ENCODE measurements at places on chromosomes 7 and 10.
A peak's percentile ranks its signal among the peaks of the same experiment; 100 is the strongest.

DNA sequence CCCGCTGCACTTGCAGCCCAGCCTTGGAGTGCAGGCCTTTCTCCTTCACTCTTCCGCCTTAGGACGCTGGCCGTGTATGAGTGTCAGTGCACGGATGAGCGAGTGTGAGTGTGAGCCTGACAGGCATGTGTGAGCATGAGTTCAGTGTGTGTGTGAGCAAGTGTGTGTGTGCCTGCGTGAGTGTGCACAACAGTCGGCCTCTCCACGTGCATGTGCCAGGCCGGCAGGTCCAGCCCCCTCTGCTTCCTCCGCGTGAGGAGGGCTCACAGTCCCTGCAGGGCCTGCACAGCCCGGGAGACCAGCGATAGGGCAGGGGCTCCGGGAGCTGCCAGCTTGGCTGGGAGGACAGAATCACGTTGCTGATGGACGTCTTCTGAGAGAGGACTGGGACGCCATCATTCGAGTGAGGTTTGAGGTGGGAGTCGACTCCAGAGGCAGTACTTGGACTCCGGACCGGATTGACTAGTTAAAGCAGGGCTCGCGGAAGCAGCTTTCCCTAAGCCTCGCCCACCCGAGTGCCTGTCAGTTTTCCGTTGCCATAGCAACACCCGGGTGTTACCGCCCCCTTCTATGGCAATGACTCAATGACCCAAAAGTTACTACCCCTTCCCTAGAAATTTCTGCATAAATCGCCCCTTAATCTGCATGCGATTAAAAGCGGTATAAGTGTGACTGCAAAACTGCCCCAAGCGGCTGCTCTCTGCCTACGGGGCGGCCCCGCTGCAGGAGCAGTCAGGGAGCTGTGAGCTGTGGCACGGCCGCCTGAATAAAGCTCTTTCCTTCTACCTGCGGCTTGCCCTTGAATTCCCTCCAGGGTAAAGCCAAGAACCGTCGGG, 19.6 kb upstream of the CFAP46 start:
- peak; percentile 75 for DNase-seq

DNA sequence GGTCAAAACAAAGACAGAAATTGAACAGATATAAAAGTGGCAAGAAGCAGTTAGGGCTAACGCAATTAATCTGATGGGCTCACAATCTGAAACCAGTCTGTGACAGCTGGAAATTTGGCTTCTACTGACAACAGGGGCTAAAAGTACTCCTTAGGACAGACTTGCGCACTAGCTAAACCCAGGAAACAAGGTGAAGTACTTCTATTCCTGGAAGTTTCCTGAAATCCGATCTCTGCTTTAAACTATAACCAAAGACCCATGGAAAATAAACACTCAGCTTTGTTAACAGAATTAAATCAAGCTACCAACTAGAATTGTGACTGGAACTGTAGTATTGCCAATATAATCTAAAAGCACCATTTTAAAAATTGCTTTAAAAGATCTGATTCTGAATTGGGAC, 520.2 kb upstream of the ZWINT start:
- no peak for DNase-seq

DNA sequence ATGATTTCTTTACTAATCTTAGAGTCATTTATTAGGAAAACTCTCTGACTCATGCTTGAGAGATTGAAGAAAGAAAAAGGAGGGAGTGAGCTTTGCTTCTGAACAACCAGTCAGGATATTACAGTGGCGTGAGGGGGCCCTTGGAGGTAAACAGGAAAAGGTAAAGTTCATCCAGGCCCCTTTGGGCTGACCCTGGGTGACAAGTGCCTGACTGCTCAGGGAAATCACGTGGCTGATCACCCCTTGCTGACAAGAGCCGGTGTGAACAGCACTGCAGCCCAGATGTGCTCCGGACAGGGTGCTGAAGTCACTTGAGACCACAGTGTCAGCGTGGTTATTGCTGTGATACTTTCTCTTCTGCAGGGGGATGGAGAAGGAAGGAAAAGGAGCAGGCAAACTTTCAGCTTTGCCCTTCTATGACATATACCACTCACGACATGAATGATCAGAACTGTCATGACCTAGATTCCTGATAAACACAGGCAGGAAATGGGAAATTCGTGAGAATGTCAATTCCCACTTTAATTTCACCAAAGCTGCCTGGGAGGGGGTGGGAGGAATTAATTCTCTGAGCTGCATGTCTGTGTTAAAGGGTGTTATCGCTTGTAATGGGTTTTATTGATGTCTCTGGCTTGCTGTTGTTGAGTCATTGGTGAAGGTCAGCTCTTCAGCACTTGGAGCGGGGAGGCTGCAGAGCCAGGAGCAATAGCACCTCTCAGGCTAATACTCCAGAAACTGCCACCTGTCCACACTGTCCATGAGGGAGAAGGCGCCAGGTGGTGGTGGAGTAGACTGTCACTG, 139.8 kb upstream of the AOAH start:
- no peak for DNase-seq

DNA sequence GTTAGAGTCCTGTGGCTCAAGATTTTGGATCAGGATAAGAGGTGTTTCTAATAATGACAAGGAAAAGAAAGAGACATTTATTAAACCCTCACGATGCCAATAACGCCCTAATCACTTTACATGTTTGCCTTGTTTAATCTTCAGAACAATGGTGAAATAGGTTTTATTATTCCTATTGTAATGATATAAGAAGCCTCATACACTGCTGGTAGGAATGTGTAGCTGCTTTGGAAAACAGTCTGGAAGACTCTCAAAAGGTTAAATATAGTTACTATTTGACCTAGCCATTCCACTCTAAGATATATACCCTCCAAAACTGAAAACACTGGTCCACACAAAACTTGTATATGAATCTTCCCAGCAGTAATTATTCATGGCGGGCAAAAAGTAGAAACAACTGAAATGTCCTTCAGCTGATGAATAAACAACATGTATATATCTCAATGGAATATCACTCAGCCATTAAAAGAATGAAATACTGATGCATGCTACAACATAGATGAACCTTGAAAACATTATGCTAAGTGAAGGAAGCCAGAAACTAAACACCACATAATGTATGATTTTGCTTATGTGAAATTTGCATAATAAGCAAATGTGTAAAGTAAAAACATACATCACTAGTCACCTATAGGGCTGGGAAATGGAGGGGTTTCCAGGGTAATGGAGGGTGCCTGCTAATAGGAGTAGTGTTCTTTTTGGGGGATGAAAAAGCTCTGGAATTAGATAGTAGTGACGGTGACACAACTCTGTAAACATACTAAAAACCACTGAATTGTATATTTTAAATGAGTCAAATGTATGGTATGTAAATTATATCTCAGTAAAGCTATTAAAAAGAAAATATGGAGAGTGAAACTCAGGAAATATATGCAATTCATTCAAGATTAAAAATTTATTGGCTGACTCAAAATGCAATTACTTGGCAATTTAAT, 76.9 kb upstream of the ANK3 start:
- DNase-seq: no peak

GRCh38 chr10:49285232-49285631, 13.7 kb upstream of the C10orf71 start:
- DNase-seq: no peak

- DNase-seq: no peak
Observed at GRCh38 chr7:3204526-3204925, 96.5 kb upstream of the SDK1 start.

DNA sequence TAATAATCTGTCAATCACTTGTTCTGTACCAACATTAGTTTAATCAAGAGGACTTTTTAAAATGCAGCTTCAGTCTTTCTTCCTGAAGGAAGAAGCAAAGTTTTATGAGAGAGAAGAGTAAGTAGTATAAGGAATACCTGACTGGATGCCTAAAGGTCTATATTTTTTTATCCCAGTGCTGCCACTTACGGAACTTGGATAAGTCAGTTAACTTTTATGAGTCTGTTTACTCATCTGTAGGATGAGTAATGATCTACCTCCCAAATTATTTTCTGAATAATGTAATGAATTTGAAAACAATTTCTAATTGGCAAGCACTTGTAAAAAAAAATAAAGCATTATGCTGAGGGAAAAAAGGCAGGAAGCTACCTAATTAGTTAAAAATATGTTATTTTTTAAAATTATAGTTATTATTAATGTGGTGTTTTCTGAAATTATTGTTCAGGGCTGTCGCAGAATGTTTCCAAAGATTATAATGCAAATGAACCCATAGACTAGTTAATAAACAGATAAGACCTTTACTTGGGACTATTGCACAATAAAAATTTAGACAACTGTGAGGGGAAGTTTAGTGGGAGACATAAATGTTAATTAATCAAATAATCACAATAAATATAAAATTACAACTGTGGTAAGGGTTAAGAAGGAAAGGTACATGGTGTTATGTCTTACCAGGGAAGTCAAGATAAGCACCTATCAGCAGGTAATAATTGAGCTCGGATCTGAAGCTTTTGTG, 24.6 kb downstream of the SLK start:
- no peak for DNase-seq

DNA sequence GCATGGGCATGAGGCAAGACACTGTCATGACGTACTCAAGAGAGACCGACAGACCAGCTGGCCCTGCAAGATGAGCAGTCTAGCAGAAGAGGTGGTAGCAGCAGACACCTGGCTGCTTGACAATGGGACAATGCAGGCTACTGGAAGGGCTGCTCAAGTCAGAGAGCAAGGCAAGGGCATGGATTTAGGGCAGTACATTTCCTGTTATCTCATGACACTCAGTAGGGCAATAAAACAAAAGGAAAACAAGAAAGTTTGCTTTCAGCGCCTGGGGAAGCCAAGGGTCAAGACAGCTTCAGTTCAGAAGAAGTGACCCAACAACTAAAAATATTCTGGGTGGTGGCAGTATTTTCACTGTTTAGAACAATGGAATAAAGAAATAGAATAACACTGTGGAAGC, 331.8 kb upstream of the PHYHIPL start:
- no peak for DNase-seq

- DNase-seq: no peak
Observed at GRCh38 chr10:36332926-36333325, 690.8 kb upstream of the FZD8 start.

GRCh38 chr10:86168256-86168655, 198.3 kb downstream of the GRID1 start:
- DNase-seq: no peak

DNA sequence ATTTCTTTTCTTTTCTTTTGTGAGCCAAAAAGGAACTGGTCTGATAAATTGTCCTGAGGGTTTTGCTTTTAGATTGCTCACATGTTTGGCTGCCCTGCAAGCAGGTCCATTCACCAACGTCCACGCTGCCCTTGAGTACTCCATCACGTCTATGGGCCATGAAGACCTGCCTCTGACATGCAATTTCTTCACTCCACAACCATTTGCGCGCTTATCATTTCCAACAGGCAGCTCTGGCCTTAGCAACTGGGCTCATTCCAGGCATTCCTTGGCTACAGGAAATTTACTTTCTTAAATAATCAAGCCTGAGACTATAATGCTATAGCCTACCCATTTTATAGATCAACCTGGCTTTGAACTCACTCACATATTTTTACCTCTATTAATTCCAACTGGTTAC, 408.3 kb upstream of the C7orf33 start:
- DNase-seq: no peak

All from RWPE1 (cell line).